ENCODE measurements at places on chromosomes 13 and 19.
A peak's percentile ranks its signal among the peaks of the same experiment; 100 is the strongest.

DNA sequence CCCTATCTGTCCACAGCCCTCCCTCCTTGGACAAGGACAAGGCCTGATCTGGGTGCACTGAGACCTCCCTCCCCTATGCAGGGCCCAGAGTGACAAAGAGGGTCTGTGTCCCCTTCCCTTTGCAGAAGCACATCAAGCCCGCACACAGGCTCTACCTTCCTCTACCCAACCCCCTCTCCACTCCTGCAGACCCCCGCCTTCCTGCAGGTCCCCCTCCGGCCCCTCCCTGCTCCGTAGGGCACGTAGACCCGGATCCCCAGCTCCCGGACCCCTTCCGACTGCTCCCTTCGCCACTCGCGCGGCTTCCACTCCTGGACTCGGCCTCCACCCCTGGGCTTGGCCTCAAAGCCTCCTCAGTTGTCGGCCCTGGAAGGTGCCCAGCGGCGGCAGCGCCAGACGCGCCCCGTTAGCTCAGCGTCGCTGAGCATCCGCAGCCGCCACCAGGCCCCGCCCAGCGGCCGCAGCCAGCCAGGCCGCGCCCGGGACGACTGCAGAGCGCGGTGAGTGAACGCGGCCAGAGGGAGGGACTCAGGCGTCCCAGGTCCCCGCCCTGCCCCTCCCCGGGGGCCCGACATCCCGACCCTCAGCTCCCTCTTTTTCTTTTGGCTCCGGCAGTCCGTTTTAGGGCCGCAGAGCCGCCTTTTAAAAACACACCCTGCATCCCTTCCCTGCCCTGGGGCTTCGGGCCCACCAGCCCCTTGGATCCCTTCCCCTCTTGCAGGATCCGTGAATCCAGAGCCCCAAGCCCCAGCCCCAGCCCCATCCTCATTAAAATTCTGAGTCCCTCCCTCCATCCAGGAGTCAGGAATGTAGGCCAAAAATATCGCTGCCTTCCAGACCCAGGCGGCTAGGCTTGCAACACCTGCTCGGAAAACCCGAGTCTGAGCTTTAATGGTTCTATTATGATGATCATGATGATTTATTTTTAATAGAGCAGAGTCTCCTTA is 1.5 kb upstream of the MYADM start:
- peak; percentile 74 for DNase-seq

DNA sequence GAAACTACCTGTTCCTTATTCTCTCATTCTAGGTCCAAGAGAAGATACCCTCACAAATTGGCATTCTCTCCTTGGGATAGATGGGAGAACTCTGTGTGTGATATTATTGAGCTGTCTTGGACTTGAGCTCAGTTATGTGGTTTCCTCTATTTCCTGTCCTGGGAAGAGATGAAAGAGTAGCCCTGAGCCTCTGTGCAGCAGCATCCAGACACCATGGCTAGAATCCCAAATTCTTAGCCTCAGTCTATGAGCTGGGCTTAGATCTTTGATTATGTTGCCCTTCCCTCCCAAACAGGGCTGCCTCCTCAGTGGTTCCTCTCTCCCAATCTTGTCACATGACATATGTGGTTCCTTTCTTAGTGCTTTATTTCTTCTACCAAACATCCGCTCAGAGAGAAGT is 290.7 kb downstream of the SPRY2 start:
- no peak for DNase-seq

DNA sequence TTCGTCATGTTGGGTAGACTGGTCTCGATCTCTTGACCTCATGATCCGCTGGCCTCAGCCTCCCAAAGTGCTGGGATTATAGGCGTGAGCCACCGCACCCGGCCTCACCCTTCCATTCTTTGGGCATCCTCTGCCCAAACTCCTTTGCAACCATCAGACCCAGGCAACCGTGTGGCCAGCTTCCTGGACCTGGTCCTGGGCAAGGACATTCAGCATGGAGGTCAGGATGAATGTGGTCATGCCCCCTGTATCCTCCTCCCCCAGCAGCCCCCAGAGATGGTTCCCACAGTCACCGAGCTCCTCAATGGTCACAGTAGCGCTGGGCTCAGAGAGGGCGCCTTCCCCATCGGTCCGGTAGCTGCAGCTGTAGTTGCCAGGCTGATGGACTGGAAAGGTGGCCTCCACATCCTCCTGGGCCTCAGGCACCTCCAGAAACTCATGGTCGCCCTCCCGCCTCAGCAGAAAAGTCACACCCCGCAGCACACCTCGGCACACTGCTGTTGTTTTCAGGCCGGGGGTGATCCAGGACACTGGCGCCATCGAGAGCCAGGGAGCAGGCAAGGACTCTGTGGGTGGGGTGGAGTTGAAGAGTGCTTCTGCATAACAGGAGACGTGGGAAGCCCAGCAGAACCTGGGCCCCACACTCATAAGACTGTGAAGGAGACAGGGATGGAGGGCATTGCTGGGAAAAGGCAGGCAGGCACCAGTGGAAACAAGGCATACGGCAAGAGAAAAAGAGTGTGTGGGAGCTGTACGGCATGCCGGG is 1.1 kb downstream of the A1BG start:
- no peak for DNase-seq

DNA sequence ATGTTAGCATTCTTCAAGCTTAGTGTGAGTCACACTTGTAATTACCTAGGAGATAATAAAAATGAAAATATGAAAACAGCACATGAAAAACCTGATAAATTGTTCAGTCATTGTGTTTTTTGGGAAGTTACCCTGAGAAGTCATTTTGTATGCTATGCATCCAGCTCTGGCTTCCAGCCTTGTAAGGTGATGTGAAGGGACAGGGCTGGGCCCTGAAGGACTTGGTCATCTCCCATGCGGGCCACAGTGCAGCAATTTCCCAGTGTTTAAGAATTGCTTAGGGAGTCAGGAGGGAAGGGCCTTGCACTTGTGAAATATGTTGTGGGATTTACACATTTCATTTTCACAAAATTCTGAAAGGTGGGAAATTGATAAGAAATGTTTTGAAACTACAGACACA is 41.3 kb downstream of the ARHGEF7 start:
- DNase-seq, result no peak

DNA sequence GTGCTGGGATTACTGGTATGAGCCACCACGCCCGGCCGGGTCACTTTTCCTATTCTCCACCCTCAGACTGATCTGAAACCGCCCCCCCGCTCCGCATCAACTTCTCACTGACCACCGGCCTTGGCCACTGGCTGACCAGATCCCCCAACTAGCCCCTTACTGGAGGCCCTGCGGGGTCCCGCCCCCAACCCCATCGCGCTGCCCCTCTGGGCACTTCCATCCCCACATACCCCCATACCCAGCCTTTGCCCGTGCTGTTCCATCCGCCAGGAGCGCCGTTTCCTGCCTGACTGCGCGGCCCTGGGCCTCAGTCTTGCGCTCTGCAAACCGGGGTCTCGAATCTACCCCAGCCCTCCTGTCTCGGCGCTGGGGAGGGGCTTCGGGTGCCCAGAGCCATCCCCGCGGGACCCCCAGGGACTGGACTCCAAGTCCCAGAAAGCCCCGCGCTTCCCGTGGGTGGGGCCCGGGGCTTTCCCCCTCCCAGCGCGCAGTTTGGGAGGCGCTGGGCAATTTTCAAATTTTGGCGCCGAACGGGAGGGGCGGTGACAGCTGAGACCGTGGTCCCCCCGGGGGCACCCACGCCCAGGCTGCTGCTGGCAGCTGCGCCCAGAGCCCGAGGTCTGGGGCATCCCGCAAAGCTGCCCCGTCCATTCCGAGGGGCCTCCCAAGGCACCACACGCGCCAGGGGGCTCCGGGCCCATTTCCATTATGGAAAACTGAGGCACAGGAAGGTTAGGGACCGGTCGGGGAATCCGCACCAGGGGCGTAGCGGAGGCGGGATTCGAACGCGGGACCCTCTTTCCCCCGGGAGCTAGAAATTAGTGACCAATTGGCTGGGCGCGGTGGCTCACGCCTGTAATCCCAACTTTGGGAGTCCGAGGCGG is 5.2 kb upstream of the LMNB2 start:
- peak; percentile 73 for DNase-seq

DNA sequence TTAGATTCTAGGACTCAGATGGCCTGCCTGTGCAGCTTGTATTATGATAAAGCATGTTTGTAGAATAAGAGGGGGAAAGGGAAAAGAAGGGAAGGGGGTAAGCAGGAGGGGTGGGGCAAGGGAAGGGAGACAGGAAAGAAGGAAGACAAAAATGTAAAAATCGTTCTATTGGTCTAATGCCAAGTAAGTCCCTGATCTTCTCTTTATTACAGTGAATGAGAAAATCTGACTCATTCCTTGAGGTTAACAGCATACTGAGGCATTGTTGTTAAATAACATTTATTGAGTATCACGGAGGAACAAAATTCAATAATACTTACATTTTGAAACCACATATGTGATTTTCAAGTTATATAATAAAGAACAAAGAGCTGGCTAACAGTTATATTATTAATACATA is 1534.7 kb downstream of the OLFM4 start:
- DNase-seq, result no peak

DNA sequence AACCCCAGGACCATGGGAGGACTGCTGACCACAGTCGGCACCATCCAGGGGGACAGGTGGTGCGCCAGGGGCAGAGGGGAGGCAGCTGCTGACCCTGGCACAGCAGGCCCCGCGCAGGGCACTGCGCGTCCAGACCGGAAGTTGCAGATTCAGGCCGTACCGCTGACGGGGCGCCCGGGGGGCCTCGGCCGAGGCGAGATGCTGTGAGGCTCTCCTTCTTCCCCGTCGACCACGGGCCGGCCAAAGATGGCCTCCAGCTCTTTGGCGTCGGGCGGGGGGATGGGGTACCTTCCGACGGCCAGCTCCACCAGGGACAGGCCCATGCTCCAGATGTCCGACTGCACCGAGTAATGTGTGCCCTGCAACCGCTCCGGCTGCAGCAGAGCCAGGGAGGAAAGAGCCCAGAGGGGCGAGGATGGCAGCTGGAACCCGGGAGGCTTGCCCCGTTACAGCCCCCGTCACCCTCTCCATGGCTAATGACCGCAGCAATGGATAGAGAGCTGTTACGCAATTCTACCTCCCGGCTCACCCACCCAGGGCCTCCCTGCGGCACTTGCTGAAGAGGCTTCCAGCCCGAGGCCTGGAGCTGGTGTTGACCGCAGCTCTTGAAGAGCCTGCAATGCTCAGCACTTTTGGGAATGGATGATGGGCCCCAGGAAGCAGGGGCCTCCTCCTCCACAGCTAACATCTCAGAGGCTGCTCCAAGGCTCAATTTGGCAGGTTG is 24.7 kb downstream of the MAP2K2 start:
- no peak for DNase-seq

- no peak for DNase-seq
These were observed 213.4 kb downstream of the TSHZ3 start for GRCh38 chr19:31135841-31136240.

- DNase-seq, result no peak
These were observed 229.4 kb downstream of the NDFIP2 start for GRCh38 chr13:79710376-79710775.

DNA sequence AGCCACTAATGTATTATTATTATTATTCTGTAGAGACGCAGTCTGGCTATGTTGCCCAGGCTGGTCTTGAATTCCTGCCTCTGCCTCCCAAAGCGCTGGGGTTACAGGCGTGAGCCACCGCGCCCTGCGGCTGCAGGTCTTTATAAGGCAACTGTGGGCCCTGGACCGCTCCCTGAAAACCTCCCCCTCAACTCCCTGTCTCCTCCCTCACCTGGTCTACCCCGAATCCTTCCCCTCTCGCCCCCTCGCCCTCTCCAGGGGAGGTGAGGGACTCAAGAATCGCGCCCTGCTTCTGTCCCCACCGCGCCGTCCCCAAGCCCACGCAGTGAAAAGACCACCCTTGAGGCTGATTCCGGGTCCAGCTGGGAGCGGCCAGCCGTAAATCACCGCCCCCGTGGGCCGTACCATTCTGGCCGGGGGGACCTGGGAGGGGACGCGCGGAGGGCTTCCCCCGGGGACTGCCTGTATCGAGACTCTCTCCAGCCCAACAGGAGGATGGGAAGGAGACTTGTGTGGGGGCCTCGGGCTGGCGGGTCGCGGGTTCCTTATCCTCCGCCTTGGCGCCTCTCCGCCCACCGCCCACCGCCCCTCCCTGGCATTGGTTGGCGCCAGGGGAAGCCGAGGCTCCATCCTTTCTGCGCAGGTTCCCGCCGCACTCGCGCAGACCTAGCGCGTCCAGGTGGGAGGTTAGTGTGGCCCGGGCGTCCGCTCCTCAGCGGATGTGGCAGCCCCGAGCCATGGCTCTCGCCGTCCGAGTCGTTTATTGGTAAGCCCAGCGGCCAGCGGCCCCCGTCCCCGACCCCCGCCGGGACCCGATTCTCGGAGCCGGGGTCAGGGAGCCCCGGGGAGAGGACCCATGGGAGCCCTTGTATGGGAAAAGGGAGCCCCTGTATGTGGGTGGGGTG is at the start of gene SELENOW:
TSS of gene SELENOW (plus strand) at position 655 of the 905 bp plus-strand sequence. CDS start at position 738, 83 bp downstream.
- DNase-seq, result peak; percentile 86

DNA sequence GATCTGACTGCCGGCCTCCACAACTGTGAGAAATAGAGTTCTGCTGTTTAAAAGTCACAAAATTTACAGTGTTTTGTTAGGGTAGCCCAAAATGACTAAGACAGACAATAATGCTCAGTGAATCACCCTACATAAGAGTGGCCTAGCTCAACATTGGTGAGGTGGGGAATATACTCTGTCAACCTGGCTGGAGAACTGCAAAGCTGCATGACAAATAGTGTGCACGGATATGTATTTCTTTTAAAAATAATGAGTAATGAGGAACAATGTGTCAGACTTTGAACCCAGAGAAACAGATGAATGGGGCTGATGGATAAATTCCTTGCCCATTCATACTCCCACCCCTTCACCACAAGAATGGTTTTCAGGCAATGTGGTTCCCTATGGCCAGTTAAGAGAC is 372.4 kb downstream of the SUCLA2 start:
- DNase-seq, result no peak

- DNase-seq, result no peak
These were observed 178.0 kb upstream of the MIR17HG start for GRCh38 chr13:91169321-91170050.

DNA sequence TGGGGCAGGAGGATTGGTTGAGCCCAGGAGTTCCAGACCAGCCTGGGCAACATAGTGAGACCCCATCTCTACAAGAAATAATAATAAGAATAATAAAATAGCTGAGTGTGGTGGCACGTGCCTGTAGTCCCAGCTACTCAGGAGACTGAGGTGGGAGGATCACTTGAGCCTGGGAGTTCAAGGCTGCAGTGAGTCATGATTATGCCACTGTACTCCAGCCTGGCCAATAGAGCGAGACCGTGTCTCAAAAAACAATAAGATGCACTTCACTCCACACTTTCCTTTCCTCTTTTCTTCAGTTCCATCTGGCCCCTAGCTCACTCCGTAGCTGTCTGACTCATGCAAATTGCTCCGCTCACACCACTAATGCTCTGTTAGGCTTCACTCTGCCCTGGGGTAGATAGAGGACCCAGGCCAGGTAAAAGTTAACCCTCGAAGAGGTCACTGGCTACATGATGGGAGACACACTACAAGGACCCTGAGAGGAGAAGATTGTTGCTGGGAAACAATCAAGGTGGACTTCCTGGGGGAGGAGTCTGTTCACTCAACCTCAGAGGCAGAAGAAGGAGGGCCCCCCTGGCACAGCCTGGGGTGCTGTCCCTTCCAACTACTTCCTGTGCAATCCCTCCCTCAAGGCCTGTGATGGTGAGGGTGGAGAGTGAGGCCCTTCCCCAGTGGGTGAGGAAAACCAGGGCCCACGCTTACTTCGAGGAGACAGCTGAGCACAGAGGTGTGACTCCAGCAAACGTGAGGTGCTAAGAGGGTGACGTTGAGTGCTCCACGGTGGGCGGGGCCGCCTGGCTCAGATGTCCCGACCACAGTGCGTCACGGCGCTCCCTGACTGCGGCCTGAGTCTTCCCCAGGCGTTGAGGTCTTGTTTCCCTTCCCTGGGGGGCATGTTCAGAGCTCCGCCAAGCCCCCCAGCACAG is 8.8 kb upstream of the TNFSF9 start:
- no peak for DNase-seq
